ENCODE measurements at places on chromosomes 2 and 18.

GRCh38 chr2:216084547-216084946 lies 2.8 kb downstream of the TMEM169 start:
- DNase-seq = no peak

DNA sequence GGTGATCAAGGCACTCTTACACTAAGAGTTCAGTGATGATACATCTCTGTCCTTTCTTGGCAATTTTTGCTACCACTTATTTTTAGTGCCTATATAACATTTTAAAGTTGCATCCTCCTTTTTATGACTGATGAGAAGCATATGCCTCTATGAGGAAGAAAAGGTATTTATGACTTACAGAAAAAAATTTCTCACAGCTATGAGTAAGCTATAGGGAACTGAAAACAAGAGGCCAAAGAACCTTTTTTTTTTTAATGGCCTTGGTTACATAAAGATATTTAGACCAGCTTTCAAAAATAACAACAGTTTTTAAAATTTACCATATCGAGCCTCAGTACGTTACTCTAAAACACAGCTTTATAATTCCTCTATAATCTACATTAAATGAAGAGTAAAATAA lies 21.3 kb downstream of the MBD5 start:
- no peak for DNase-seq

- DNase-seq = no peak
Observed at GRCh38 chr2:151670346-151670745, 63.9 kb downstream of the NEB start.

DNA sequence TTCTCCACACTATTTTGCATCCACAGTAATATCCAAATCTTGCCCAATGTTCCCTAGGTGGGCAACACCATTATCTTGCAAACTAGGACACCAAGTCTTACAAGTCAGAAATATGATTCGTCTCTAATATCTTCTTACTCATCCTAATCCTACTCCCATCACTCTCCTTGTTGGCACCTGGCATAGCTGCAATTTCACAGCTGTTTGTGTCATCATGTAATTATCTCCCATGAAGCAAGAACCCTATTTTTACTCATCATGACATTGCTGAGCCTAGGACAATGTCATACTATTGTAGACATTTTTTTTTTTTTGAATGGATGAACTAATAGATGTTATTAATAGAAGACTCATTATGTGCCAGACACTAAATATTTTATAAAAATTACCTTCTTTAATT lies 91.3 kb upstream of the CCDC141 start:
- DNase-seq = no peak

DNA sequence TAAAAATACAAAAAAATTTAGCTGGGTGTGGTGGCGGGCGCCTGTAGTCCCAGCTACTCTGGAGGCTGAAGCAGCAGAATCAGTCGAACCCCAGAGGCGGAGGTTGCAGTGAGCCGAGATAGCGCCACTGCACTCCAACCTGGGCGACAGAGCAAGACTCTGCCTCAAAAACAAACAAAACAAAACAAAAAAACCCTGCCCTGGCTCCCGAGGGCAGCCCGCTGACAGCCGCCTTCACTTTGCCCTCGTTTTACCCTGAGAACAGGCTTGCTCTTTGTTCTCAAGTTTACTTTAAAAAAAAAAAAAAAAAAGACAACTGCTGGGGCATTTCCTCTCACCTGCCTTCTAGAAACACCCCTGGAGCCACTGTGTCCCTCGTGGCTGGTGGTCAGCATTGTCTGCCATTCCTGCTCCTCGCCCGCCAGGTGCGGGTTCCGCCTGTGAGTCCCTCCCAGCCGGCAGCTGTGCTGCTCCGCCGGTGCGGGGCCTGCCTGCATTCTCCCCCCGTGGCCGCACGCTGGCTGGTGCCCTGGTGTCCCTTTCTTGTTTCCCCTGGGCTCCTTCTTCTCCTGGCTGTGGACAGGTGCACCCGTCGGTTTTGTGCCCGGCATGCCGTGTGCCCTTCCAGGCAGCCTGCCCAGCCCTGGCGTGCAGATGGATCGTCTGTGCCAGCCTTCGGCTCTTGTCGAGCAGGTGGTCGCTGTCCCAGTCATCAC lies 105.7 kb downstream of the USP40 start:
- no peak for DNase-seq

Data from GF-D8 (cell line).